ENCODE measurements at places on chromosomes 5 and 9. TPM values are rescaled to one million over a fixed set of nuclear protein-coding genes. Genes with fewer than 3 reads are reported as not detected.

IFNK gene
- total RNA-seq: not detected

ANGPTL2 gene
- total RNA-seq: not detected

KIF20A gene
- total RNA-seq: 52.6 TPM

TMEM174 gene
- not detected for total RNA-seq

SOHLH1 gene
- total RNA-seq: not detected

PLEKHG4B gene
- total RNA-seq: 1.7 TPM

ANKRD34B gene
- 0.29 TPM for total RNA-seq

ENTR1 gene
- total RNA-seq: 50.2 TPM

TNIP1 gene
- 339 TPM for total RNA-seq

ADAMTSL2 gene
- not detected for total RNA-seq

ZNG1C gene
- total RNA-seq: 46.2 TPM

PCDHA5 gene
- total RNA-seq: 0.81 TPM

EIF4EBP3 gene
- 14.1 TPM for total RNA-seq

NTRK2 gene
- total RNA-seq: 1.5 TPM

HACD4 gene
- total RNA-seq: 0.10 TPM

CLPTM1L gene
- total RNA-seq: 127 TPM

ACSL6 gene
- total RNA-seq: 0.86 TPM

SPINK6 gene
- total RNA-seq: not detected

PLPPR1 gene
- not detected for total RNA-seq

SLC46A2 gene
- not detected for total RNA-seq

SLC6A3 gene
- total RNA-seq: not detected

PCDHA10 gene
- 0.91 TPM for total RNA-seq

AQP7 gene
- 1.2 TPM for total RNA-seq

NR6A1 gene
- 5.9 TPM for total RNA-seq

ANXA2R gene
- total RNA-seq: 8.0 TPM

TAS2R1 gene
- total RNA-seq: not detected

SPINK5 gene
- total RNA-seq: 3.1 TPM

CCDC192 gene
- 2.5 TPM for total RNA-seq

GCNT4 gene
- 4.5 TPM for total RNA-seq

CXCL14 gene
- total RNA-seq: not detected

SLC6A19 gene
- total RNA-seq: not detected

PCDHB7 gene
- total RNA-seq: 0.37 TPM

EGFLAM gene
- not detected for total RNA-seq

SMU1 gene
- total RNA-seq: 12.3 TPM

Data from Calu3 (cell line).